ENCODE measurements at places on chromosomes 3 and 15. TPM values are rescaled to one million over a fixed set of nuclear protein-coding genes. Genes with fewer than 3 reads are reported as not detected.

GRCh38 chr3:123636431-123636841 lies 51.6 kb upstream of the HACD2 start:
- peak; percentile 24 for DNase-seq

- DNase-seq: no peak
Measured at GRCh38 chr3:2898591-2899353, 211.4 kb downstream of the IL5RA start.

DNA sequence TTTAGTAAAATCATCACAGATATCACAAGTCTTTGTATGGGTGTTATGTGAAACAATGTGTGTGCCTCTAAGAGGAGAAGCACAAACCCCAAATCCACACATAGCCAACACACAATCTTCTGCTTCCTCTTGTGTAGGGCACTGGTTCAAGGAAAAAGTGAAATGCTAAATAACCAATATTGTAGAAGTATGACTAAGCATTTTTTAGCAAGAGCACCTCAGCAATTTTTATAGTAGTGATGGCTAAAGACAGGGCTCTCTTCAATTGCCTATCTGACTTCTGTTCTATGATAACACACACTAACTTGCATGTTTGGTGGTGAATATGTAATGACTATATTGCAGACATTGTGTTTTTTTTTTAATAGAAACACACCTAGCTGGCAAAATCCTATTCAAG lies 997.9 kb upstream of the ALCAM start:
- no peak for DNase-seq

DNA sequence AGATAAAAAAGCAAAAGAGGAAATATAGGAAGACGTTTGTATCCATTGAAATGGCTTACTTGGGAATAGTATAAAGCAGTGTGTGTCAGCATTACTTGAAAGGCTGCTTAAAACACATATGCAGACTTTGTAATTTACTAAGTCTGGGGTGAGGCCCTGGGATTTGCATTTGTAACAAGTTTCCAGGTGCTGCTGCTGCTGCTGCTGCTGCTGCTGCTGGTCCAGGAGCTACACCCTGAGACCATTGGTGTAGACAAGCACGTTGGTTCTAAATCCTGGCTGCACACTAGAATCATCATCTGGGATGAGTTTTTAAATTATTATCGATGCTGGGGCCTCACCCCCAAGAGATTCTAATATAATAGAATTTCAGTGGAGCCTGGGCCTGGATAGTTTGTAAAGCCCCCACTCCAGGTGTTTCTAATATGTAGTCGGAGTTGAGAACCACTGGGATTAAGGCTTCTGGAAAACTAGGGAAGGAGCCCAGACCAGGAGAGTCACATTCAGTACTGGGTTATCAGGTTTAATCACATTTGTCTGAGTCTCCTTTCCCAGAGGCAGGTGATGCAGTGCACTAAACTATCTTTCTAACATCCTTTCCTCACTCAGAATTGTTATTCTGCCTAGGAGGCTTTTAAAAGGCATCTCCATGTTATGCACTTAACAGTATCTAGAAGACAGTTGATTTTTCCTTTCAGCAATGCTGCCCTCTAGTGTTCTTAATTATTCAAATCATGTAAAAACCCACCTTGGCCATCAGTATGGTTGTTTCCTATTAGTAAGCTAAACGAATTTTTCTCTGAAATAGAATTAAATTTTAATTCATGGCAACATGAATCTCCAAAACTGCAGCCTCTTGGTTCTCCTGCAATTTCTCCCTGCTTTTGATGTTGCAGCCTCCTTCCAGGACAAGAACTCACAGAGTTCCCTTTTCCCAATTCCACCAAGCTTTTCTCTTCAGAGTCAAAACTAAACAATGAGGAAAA lies 45.4 kb downstream of the SSR3 start:
- peak; percentile 63 for DNase-seq

- DNase-seq: no peak
Measured at GRCh38 chr3:16494814-16495431, 18.6 kb downstream of the RFTN1 start.

DNA sequence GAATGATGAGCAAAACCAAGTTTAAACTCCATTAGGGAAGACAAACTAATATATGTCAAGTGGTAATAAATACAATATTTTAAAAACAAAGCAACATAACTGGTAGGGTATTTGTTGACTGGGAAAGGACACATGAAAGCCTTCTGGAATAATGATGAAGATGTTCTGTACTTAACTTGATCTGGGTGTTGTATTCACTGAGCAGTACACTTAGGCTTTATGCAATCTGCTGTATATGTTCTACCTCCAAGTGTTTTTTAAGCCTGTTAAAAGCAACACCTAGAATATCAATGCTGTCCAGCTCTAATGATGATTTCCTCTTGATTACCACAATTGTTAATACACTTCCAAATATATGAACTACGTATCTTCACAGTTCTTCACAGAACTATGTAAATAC lies 46.6 kb downstream of the GSK3B start:
- no peak for DNase-seq

Gene ZIC1
- total RNA-seq: 29.3 TPM

DNA sequence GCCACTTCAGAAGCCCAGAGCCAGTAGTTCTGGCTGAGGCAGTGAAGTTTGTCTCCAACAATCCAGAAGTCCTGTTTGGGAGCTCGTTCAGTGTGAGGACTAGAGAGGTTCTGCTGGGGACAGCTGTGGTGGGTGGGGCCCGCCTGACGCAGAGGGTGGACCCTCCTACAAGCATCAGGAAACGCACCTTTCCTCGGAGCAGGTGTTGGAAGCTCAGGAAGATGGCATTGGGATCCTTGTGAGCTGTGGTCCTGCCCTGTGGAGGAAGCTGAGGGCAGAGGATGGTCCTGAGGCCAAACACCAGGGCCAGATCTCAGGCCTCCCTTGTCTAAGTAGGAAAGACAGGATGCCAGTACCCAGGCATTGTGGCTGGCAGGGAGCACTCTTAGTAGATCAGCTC lies 5.1 kb downstream of the THPO start:
- DNase-seq: no peak

Gene SPATA12
- total RNA-seq: 0.32 TPM

- DNase-seq: peak; percentile 15
Measured at GRCh38 chr15:78216276-78217104, 17.9 kb downstream of the ACSBG1 start.

DNA sequence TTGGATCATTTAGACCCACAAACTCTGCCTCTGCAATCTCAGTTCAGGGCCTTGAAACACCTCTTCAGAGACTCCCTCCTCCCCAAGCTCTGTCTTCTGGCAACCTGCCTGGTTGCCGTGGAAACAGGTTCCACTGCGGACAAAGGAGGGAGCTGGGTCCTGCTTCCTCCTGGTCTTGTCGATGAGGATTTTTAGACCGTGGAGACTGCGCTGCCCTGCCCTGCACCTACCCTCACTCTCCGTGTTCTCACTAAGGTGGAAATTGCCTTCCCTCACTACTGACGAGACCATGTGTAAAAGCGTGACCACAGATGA lies at the start of gene RTP1:
TSS of gene RTP1 (plus strand) at position 152 of the 315 bp plus-strand sequence. CDS start at position 182, 30 bp downstream.
- DNase-seq: no peak
